ENCODE measurements at places on chromosomes 4 and X.

DNA sequence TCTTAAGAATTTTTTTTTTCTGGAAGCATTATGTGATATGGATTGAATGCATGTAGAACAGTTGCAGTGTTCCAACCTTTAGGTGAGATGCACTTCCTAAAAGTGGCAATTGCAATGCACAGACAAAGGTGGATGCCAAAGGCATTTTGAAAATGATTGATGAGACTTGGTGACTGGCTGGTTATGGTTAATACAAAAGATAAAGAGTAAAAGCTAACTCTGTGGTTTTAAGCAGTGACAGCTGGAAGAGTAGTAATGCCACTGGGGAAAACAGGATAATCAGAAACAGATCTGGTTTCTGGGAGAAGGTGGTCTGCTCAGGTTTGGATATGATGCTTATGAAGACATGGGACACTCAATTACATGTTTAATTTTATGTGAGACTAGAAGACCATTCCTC lies 345.6 kb downstream of the RPA4 start:
- no peak for DNase-seq

- no peak for DNase-seq
Observed at GRCh38 chr4:165810726-165811125, 62.3 kb upstream of the TLL1 start.

- DNase-seq, result no peak
Observed at GRCh38 chr4:962231-963208, 10.8 kb downstream of the DGKQ start.

- no peak for DNase-seq
Observed at GRCh38 chrX:56762220-56762619, 33.2 kb downstream of the NBDY start.

GRCh38 chrX:72120837-72121236 lies 10.9 kb downstream of the RTL5 start:
- no peak for DNase-seq

GRCh38 chrX:30248854-30249253 lies 1.9 kb downstream of the MAGEB1 start:
- DNase-seq, result no peak

- peak; percentile 40 for DNase-seq
Observed at GRCh38 chr4:102623622-102624021, 122.5 kb downstream of the NFKB1 start.

- peak; percentile 46 for DNase-seq
Observed at GRCh38 chr4:37389967-37390580, 145.5 kb downstream of the NWD2 start.

- DNase-seq, result no peak
Observed at GRCh38 chr4:148495463-148495862, 53.2 kb upstream of the NR3C2 start.

- DNase-seq, result no peak
Observed at GRCh38 chr4:62683799-62684566, 1483.9 kb downstream of the ADGRL3 start.

- peak; percentile 9 for DNase-seq
Observed at GRCh38 chrX:118459494-118459893, 36.1 kb upstream of the DOCK11 start.

DNA sequence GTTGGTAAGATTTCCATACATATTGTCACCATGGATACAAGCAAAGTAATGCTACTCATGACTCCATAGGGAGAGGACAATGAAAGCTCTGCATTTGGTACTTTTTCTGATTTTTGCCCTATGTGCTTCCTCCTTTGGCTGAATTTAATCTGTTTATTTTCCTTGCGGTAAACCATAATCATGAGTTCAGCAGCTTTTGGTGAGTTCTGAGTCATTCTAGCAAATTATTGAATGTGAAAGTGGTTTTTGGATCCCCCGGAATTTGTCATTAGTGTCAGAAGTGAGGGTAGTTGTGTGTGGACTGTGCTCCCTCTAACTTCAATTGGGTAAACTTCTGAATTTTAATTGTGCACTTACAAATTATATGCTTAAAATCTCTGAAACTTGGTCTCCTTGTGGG lies 170.3 kb downstream of the MOSPD2 start:
- DNase-seq, result peak; percentile 46

- DNase-seq, result no peak
Observed at GRCh38 chr4:159445692-159446091, 342.8 kb downstream of the RAPGEF2 start.

DNA sequence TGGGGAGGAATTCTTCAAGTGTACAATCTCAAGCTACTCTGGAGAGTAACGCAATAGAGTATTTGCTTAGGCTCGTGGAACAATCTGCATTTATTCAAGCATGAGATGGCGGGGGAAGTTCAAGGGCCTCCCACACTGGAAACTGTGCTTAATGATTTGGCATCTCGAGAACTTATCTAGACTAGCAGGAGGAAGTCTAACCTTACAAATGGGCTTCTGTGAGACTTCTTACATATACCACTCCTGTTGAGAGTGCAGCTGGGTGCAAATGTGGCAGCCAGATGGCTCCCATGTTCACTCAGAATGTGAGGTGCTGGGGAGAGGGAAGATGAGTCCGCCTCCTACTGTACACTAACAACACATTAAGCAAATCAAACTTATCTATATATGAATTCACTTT lies 29.3 kb upstream of the PTPN13 start:
- no peak for DNase-seq

DNA sequence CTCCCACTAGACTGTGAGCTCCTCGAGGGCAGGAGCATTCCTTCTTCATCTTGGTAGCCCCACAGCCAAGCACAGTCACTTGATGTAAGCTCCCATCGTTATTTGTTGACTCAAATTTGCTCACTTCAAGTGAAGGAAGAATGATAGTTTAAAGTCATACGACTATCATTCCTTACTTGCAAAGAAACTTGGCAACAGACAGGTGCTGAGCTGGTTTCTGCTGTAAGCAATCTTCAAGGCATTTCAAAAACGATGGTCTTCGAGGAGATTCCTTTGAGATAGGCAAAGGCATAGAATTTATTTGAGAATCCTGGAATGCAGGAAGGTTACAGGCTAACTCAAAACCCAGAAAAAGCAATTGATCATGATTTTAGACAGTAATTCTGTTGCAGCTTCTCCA lies 64.8 kb downstream of the QDPR start:
- DNase-seq, result no peak

DNA sequence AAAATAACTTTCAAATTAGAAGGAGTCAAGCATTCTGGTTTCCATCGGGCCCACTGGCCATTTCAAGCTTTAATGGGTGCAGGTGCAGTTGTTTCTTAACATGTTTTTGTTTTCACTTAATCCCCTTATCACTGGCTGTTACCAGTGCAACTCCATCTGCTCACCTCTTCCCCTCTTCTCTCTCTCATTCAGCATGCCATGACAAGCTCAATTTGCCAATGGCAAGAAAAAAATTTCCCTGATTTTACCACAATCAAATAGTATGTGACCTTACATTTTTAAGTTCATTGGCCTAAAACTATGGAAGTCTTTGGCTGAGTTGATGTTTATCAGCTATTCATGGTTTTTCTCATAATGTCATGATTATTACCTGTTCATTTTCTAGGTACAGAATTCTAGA lies 299.1 kb upstream of the BMP3 start:
- DNase-seq, result no peak

DNA sequence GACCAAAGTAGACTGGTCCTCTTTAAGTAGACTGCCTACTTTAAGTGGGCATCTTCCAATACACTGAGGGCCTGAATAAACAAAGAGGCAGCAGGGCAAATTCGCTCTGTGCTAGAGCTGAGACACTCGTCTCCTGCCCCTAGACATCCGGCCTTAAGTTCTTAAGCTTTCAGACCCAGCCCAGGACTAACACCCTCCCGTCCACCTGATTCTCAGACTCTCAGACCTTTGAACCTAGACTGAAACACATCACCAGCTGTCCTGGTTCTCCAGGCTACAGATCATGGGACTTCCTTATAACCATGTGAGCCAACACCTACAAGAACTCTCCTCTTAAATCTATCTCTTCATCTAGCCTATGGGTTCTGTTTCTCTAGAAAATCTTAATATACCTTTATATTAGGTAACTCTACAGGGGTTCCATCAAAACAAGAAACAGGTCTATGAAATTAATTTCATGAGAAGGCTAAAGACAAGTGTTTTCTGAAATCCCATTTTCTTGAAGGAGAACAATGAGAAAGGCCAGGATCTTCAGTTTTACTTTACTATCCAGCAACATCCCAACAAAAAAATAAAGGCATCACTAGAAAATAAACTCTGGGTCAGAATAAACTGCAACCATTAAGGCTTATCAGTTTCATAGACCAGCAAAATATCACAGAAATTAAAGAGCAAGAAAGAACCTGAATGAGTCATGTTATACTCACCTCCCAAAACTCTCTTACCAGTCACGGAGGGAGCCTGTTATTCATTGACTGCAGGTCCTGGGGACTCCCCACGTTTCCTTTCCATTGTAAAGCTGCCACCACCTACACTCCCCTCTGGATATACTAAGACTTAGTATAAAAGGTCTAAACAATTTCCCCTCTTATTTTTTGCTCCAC lies 14.8 kb downstream of the ADGRA3 start:
- DNase-seq, result peak; percentile 82

GRCh38 chrX:136711147-136711546 lies 63.2 kb downstream of the CD40LG start:
- DNase-seq, result peak; percentile 33

DNA sequence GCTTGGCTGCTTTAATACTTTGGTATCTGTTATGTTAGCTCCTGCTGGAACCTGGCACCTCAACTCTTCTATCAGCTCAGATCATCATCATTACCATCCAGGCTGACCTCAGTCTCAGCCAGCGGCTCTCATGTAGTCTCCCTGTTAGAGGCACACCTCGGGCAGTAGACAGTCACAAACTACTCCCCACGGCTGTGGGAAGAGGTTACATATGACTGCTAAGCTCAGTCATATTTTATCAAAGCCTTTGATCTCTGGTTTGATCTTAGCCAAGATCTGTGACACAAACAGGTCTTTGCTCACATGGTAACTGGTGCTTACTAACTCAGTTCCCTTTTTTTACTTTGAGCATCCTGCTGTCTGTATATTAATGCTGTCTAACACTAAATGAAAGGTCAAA lies 384.9 kb downstream of the CENPC start:
- no peak for DNase-seq

- DNase-seq, result no peak
Observed at GRCh38 chr4:54726907-54727306, 69.2 kb downstream of the KIT start.

DNA sequence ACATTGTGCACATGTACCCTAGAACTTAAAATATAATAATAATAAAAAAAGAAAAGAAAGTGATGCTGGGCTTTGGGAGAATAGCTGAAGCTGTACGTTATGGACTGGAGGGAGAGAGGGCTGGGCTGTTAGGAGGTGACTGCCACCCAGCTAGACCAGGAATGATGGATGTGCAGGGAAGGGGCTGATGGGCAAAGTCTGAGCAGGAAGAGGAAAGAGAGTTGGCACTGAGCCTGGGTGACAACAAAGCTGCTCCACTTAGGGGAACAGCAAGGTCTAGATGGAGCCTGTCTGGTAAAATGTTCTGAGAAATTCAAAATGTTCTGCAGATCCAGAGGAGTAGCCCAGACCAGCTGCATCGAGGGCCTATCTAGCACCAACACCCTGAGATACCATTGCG lies 32.3 kb downstream of the MED28 start:
- DNase-seq, result no peak

GRCh38 chrX:91435395-91435794 lies 756 bp downstream of the PABPC5 start:
- DNase-seq, result no peak

DNA sequence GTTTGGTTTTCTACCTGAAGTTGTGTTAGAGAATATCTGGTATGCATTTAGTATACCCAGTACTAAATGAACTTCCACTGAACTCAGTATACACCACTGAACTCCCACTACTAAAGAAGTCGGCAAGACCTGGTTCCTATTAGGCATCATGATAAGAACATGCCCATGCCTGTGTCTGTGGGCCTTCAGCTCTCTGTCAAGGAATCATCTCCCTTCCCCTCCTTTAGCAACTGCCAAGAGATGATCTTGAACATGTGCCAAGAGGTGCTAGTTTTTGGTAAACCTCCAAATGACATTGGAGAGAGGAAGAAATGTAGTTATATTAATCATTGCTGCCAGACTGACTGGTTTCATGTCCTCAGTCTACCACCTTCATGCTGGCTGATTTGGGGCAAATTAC lies 113.2 kb downstream of the ATP10D start:
- no peak for DNase-seq

DNA sequence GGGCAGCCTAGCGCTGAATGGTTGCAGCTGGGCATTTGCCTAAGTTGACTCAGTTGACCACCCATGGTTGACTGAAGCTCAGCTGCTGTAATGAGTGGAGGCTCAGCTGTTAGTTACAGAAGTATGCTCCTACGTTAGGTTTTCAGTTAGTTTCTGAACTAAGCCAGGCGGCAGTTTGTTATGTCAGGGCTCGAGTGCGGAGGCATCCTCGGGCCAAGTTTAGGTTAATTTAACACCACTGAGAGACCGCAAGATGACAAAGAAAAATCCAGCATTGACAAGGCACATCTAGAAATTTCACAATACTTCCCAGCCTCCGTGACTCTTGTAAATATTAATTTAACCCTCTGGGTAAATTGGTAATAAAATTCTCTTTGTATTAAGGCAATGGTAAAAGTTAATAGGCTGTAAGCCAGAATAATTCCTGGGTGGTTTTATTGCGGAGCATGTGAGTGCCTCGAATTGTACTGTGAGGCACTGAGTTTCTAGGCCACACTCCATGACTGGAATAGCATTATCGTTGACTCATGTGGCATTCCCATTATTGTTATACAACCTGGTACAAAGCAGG lies 33.1 kb upstream of the CDKN2AIP start:
- DNase-seq, result peak; percentile 89

DNA sequence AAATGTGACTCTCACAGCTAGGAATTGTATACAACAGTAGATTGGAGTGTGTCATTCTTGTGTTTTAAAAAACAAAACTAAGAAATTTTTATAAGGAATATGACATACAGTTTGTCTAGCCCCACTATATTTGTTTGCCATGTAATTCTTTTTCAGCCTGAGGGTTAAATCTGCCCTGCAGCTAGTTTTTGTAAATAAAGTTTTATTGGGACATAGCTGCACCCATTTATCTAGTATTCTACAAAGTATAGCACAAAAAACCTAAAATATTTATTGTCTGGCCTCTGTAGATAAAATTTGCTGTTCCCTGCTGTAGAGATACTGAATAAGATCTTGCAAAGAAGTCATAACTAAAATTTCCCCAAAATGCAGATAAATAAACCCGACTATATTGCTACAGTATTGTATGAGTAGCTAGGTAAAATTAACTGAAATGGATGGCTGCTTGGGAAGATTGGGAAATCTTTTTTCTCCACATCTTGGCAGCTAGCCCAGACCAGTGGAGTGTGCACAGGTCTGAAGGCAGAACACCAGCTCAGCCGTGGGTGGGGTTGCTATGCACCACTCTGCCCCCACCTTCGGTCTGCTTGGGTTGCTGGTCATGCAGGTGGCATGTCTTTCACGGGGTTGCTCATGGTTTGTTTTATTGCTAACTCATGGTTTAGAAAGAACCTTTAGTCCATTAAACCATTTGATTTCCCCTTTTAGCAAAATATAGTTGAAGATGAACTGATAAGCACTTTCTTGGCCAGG lies 127.9 kb downstream of the KLHL8 start:
- DNase-seq, result peak; percentile 96

GRCh38 chr4:188930822-188931221 lies 791.6 kb downstream of the TRIML1 start:
- DNase-seq, result no peak

- DNase-seq, result no peak
Observed at GRCh38 chr4:17327591-17327990, 184.3 kb downstream of the QDPR start.
